ENCODE measurements at places on chromosomes 13 and 19.
A peak's percentile ranks its signal among the peaks of the same experiment; 100 is the strongest.

- DNase-seq: no peak
These were observed 33.0 kb downstream of the MIPEP start for GRCh38 chr13:23856008-23856750.

DNA sequence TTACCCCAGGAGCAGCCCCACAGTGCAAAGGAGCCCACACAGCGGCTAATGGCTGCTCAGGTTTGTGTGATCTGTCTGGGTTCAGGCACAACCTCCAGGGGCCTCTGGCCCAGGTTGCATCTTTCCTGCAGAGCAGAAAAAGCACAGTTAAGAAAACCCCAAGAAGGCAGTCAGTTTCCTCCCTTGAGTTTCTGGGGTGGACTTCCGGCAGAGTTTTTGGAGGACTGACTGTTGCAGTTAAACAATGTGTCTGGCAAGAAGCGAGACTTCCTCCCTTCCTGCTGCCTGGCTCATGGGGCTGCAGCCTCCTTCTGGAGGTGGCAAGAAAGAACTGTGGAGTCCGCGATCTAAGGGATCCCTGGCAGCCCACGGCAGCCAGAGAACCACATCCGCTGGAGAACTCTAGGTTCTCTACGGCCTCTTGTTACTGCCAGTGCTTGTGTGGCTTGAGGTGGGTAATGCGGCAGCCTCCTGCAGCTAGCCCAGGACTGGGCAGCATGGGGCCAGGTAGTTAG, 114.4 kb downstream of the ZDHHC20 start:
- DNase-seq: no peak

DNA sequence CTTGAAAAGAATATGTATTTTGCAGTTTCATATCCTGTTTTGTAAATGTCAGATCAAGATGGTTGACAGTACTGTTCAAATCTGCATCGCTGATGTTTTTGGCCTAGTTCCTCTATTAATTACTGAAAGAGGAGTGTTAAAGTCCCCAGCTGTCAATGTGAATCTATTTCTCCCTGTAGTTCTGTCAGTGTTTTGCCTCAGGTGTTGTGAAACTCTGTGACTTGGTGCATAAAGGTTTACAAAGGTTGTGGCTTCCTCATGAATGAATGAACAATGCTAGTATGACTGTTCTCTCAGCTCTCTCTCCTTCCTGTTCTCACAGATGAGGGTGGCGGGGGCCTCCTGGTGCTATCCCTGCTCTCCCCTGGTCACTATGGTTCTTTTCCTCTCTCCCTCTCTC, 142.4 kb downstream of the MYCBP2 start:
- no peak for DNase-seq

DNA sequence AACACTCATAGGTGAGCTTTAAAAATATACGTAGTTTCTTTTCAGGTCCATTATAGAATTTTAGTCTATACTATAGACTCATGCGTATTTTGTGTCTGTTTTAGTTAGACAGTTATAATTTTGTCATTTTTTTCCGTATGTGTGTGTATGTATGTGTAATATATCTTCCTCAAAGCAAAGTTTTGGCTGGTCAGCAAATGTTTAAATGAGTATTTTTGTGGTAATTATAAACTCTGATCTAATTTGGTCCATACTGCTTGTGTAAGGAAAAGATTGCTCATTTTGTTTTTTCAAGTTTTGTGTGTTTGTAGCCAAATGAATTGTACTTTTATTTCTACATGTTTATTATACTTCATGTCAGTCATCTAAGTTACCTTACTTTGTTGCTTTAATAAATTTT, 20.5 kb downstream of the KCTD4 start:
- DNase-seq: no peak

DNA sequence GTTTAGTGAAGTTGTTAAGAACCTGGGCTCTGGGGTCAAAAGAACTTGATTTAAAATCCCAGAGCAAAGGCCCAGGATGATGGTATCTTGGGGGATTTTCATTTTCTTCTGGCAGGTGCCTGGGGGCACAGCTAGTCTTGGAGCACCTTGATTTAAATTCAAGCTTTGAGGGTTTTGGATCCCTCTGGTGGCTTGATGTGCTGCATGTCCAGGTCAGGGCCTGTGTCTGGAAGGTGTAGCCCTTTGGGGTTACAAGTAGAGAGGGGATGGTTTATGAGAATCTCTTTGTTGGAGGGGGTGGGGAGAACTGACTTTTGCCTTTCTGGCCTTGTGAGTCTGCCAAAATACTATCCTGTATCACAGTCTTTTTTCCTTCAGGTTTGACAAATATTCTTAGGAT, 55.8 kb downstream of the AKAP11 start:
- DNase-seq: no peak

GRCh38 chr13:25744178-25744577, 307.6 kb downstream of the SHISA2 start:
- no peak for DNase-seq

- DNase-seq: no peak
These were observed 3.7 kb upstream of the FCER2 start for GRCh38 chr19:7705387-7706187.

DNA sequence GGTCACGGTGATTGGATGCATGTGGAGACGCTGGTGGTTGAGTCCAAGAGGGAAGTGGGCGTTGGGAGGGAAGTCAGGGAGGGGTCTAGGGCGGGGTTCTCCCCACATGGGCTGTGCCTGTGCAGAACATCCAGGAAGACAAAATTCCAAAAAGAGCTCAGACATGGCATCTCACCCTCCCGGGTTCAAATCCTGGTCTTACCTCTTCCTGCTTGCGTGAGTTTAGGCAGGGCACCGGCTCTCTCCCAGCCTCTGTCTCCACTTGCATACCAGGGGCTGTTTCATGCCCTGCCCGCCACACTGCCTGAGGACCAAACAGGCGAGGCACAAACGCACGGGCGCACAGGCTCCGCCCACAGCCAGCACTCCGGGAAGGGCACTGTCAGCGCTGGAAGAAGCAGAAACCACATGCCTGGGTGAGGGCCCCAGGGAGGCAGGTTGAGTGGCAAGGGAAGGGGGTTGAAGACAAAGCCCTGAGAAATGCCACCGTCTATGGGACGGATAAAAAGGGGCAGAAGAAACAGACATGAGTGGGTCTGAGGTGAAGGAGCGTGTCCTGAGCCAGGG, 123.6 kb upstream of the SOX1 start:
- DNase-seq: peak; percentile 74

- DNase-seq: no peak
These were observed 115.2 kb downstream of the TNFRSF19 start for GRCh38 chr13:23685416-23685815.

GRCh38 chr13:48804821-48805601, 151.3 kb downstream of the CYSLTR2 start:
- DNase-seq: no peak

DNA sequence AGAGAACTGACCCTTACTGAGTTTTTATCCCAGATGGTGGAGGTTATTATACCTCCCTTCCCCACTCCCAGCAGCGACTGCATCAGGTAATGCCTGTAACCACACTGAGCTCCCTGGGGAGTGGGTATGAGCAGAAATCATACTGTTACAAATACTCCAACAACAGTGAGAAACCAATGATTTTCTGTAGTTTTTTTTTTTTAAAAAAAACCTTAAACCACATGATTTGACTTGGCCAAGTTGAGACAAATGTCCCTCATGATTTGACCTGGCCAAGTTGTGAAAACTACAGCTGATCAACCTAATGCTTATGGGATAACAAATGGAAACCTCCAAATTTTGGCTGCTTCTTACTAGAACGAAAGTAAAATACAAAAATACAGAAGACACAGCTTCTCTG, 33.1 kb upstream of the SERP2 start:
- DNase-seq: no peak

DNA sequence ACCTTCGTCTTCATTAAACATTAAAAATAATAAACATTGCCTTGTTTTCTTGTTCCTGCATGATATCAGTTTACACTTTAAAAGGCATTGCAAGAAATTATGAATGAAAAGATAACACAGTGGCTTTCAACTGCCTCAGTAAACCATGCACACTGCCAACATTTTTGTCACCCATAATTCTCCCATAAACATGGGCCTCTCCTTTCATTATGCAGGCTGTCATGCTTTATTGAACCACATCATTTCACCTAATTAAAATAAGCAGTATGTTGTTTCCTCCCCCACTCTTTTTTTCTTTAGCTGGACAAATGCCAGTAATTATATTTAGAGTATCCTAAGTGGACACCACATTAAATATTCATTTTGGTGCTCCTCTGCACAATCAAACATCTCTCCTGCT, 1566.5 kb upstream of the SLC10A2 start:
- DNase-seq: peak; percentile 53

GRCh38 chr13:72886272-72887067, 104.5 kb downstream of the PIBF1 start:
- no peak for DNase-seq

GRCh38 chr13:106493533-106494220, 41.8 kb downstream of the EFNB2 start:
- no peak for DNase-seq

GRCh38 chr19:45238556-45238955, 6.7 kb downstream of the EXOC3L2 start:
- no peak for DNase-seq

DNA sequence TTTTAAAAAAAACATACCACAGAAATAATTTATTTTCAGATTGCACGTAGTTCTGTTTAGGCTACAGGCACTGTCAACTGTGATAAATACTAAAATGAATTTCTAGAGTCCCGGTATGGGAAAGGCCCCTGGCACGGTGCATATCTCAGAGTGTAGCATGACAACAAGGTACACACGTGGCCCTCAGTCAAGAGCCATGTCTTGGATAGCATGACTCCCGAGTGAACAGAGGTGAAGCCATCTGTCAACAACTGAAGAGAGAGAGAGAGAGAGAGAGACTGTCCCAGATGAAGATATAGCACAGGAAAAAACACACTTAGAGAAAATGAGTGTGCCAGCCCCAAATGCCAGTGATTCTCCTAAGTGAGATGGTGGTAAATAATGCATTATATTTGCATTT, 297.5 kb downstream of the MYO16 start:
- DNase-seq: no peak

Measured in DMS153 (cell line).